Pons (tissue), 1 donor: ENCODE measurements at places on chromosomes 12 and 14.

GRCh38 chr14:77305696-77306095 is 15.0 kb downstream of the POMT2 start:
- DNase-seq: peak; percentile 63

DNA sequence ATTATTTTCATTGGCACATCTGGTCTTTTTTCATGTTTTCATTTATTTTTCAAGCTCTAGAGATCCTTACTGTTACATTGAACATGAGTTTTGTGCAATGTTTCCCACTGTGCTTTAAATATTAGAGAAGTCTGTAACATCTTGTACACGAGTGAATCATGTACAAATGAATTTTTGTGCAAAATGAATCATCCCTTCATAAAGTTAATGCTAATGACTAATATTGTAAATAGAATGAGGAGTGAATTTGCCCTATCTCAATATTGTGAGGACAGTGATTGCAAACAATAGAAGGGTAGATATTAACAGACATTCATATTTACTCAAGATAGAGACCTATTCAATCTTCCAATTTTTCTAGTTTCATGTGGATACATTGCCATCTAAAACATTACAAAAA is 463.3 kb upstream of the FOXG1 start:
- DNase-seq: no peak

- DNase-seq: no peak
Observed at GRCh38 chr12:43102546-43103264, 449.3 kb downstream of the ADAMTS20 start.

DNA sequence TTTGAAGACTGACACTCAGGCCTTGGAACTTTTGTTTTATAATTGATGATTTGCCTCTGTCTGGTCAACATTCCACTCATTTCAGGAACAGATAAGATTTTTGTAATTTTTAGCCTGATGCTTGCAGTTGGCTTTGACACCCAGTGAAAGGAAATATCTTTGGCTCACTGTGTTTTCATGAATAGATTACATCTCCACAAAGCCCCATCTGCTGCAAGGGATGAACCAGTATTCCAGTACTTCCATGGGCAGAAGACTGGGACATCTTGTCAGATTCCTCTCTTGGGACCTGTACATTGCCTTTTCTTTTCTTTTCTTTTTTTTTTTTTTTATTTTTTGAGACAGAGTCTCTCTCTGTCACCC is 28.4 kb downstream of the GSG1 start:
- no peak for DNase-seq

GRCh38 chr12:3336606-3337311 is 154.2 kb upstream of the PRMT8 start:
- peak; percentile 96 for DNase-seq

DNA sequence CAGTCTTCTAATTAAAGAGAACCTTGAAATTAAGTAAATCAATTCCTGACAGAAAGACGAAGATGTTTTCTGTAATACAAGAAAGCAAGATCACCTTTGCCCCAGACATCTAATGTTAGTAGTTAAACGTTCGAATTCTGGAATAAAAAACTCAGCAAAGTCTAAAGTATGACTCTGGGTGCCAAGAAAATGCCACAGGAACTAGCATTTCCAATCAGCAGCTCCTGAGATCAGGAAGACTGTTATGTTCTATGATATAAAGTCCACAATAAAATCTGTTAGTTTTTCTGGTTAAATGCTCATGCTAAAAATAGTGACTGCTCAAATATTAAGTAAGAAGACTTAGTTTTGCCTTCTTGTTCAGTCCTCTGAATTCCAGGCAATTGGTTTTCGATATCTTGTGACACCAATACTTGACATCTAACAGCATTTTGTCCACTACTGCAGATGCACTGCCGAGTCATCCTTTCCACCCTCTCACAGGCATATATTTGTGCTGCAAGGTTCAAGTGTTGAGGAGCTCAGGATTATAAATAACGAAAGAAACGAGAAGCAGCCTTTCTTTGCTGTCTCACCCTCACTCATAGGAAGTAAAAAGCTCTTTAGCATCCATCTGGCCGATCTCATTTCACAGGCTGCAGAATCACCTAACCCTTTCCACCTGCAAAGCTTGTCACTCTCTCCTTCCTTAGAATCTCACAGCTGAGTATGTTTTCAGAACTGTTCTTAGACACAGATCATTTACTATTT is 32.0 kb downstream of the SSH1 start:
- DNase-seq: peak; percentile 69

GRCh38 chr14:106843386-106843785 is 1317.0 kb downstream of the TMEM121 start:
- no peak for DNase-seq

DNA sequence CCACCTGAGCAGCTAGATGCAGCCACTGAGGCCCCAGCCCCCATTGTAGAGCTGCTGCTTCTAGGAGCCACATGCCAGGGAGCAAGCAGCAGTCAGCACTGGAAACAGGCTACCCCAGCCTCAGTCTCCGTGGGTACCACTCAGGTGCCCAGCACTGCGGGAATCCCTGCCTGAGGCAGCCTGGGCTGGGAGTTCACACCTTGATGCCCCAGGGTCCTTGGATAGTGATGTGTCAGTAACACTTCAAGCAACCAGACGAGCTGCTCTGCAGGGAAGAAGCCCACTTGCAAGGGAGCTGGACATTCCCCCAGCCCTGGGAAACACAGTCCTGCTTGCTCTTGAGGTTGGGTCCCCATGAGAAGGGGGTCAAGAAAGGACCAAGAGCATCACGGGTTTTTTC is 90.7 kb downstream of the ZFP36L1 start:
- DNase-seq: no peak

- DNase-seq: no peak
Observed at GRCh38 chr14:96683562-96684289, 113.5 kb upstream of the VRK1 start.

GRCh38 chr14:28830115-28830534 is 63.5 kb downstream of the FOXG1 start:
- DNase-seq: no peak

- peak; percentile 16 for DNase-seq
Observed at GRCh38 chr14:51328064-51328771, 88.2 kb downstream of the TMX1 start.

DNA sequence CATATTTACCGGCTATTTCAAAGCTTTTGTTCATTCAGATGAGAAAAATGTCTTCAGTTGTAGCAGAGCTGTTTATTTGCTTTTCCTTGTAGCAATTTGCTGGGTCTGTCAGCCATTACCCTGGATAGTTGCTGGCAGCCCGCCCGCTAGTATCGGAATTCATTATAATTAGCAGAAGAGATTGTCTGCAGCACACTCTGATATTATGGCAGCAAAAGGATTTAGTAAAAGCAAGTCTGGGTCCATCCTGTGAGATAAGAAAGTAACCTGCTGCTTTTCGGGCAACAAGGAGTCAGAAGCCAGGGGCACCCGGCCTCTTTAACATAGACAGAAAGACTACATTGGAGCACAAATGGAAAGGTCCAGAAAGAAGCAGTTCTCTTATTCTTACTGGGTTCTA is 6.1 kb upstream of the SLC35E3 start:
- DNase-seq: no peak

DNA sequence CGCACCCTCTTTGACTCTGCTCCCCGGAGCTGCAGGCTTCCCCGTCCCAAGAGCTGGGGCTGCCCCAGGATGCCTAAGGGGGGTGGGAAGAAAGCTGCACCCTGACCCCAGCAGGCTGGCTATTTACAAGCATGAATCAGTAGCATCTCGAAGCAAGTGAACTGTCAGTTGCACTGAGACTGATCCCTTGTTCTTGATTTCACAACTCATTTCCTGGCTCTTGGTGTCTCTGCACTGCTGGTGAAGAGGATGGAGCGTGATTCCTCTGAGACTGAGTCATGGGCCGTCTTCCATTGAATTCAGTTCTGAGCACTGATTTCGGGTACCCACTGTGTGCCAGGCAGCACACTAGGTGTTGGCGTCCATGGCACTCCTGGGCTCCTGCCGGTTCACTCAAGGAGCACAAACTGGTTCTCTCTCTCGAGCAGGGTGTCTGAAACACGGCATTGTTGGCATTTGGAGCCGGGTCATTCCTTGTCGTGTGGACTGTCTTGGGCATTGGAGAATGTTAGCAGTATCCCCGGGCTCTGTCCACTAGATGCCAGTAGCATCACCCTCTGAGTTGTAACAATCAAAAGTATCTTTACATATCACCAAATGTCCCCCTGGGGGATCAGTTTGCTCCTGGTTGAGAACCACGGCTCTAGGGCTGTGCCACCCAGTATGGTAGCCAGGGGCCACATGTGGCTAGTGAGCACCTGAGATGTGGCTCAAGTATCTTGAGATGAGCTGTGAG is 86.9 kb downstream of the RIN3 start:
- no peak for DNase-seq

- no peak for DNase-seq
Observed at GRCh38 chr14:65346895-65347294, 65.6 kb upstream of the FUT8 start.

- DNase-seq: no peak
Observed at GRCh38 chr12:59839514-59839913, 243.7 kb downstream of the SLC16A7 start.

DNA sequence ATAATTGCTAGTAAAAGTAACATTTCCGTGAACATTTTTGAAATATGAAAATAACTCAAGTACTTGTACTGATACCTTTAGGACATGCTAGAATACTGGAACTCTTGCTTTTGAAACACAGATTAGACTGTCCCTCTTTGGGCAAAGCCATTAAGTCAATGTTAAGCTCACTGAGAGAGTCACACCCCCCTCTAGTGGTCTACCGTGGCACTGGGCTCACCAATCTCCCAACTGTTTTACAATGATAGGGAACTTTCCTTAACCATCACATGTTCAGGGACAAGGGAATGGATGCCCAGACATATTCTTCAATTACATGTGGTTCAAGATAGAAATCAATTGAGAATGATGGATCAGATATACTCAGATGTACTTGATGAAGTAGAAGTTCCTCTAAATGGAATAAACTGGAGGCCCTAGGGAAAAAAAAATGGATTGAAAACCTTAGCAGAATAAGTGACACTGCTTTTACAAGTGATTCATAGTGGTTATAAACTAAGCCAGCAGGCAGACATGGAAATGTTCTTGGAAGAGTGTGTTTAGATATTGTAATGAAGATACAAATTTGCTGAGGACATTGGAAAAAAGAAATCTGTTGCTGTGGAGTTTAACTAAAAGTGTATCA is 17.8 kb downstream of the NANOG start:
- peak; percentile 72 for DNase-seq
